ENCODE measurements at places on chromosomes 7 and 10.

DNA sequence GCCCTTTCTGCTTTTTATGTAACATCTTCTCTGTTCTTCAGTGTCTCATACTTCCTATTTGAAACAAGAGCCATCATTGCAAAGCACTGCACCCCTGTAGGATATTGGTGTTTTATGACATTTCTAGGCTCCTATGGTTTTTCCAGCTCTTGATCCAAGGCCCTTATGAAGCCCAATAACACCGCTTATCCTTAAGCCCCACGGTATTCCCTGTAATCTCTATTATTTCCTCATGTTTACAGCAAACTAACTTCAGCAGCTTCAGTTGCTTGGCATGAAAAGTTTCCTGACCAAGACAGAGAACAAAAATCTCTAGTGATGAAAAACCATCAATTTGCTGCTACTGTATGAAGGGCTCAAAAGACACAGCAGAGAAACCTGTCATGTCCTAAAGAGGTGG, 34.1 kb upstream of the TES start:
- DNase-seq, result no peak

GRCh38 chr7:33789871-33790630, 115.3 kb upstream of the BMPER start:
- DNase-seq, result no peak

DNA sequence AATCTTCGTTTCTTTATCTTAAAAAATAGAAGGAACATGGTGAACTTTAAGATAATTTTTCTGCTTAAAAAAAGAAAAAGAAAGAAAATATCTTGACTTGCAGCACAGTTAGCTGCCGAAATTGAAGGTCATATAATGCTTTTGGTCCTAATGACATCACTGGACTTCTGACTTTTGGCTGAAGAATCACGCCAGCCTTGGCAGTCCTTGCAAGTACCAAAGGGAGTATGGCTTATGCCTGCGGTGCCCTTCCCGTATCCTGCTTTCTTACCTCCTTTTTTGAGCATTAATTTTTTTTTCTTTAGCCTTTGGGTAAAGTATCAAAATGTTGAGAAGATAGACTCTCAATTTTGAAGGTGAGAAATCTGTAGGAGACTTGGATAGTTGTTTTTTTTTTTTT, 7.0 kb downstream of the BMPR1A start:
- DNase-seq, result no peak

GRCh38 chr7:55108818-55109217, 90.0 kb downstream of the EGFR start:
- no peak for DNase-seq

DNA sequence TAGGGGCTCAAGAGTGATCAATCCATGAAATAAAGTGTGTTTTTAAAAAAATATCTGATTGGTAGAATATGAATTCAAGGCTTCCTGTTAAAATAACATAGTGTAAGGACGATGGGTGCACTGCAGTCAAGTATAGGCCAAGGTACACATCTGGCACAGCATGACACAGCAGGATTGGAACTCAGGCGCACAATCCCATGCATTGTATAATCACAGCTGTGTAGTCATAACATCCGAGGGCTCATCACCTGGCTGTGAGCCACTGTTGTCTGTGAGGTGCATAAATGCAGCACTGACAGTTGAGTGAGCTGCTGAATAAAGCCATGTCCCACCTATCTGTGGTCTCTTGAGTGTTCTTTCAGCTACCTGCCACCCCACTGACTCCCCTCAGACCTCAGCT, 142.3 kb upstream of the HPS1 start:
- DNase-seq, result no peak

DNA sequence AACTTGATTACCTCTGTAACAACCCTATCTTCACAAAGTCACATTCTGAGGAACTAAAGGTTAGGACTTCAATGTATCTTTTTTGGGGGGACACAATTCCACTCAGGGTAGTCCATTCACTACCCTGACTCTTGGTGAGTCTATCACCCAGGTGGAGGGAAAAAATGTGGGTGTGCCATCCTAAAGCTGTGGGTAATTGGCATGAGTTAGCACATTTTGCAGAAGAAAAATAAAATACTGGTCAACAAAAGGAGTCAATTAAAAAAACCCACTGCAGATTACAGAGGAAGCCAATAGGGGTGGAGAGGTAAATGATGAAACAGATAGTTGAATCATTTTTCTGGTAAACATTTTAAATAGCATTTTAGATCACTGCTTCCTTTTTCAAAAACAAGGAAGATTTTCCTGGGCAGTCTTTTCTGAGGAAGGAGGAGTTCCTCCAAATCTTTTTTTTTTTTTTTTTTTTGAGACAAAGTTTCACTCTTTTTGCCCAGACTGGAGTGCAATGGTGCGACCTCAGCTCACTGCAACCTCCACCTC, 5.1 kb upstream of the BLVRA start:
- DNase-seq, result no peak

DNA sequence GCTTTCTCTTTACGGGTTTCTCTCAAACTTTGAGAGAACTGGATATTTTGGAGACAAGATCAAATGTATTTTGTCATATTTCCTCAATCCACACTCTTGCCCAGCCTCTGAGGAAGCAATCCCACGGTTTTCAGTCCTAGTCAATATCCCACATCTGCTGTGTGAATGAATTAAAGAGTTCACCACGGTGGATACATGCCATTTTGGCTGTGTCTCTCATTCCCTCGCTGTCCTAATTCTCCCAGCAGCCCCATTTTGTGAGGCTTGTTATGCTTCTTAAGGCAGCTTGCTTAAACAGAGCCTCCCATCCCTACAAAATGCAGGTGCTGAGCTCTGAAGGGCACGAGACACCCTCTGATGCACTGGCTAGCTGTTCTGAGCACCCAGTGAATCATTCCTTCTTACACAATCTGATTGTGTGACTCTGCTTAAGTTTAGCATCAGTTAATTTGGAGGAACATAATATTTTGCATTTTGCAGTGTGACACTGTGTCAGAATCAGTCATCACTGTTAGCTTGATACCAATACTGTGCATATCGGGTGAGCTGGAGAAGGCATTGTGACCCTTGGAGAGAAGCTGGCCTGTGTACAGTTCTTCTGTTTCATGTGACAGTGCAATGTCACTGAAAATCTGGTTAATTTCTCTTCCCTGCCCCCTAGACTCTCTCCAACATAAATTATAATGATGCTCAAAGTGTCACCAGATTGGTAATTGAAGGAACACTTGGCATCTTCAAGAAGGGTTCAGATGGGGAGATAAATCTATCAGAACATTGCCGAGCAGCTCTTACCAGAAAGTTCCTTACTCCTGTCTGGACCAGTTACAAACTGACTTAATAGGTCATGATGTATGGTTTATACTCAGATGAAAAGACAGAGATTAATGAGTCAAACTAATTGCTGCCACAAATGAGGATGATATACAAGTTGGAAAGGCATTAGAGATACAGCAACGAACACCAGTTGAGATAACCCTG, 103.7 kb upstream of the AOAH start:
- DNase-seq, result no peak

GRCh38 chr10:85615556-85615955, 751.0 kb downstream of the GRID1 start:
- DNase-seq, result no peak

DNA sequence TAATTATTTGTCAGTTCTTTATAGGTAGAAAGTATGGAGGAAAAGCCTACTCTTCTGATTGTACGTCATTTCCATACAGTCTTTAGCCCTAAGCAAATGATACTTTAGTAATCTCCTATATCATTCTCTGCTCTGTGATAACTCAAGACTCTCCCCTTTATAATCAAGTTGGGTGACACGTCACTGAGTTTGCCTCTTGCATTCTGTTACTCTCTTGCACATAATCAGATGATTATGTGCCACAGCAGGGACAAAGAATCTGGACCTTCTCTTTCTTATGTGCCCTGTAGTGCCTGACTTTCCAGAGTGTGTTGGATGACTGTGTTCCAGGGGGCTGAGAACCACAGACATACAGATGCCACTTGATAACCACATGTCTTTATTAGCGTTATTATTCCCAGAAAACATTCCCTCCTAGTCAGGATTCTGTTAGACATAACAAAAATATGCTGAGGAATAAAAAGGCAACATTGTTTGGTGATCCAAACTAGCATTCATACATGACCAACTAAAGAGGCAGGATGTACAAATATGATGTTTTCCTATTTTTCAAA, 116.4 kb upstream of the HGF start:
- no peak for DNase-seq

DNA sequence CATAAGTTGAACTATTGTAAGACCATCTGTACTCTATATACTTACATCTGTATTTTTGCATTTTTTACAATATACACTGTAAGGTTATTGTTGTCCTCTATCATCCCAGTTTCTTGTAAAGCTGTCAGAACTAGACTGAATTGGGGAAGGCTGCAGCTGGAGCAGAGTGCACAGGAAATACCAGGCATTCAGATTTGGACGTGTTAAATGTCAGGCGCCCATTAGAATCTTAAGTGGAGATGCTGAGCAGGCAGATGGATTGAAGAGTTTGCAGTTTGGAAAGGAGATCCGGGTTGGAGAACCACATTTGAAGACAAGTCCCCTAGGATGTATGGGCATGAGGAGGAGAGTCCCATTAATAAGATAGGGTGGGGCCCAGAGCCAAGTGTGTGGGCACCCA, 40.4 kb downstream of the MTURN start:
- no peak for DNase-seq
